ENCODE measurements at places on chromosomes 7 and 10. TPM values are rescaled to one million over a fixed set of nuclear protein-coding genes. Genes with fewer than 3 reads are reported as not detected.

RAMP3 gene
- total RNA-seq = 0.31 TPM

SORCS1 gene
- 1.00 TPM for total RNA-seq

UPK3B gene
- total RNA-seq = 0.07 TPM

MAD1L1 gene
- total RNA-seq = 44.7 TPM

CCDC172 gene
- 1.0 TPM for total RNA-seq

TLX1 gene
- total RNA-seq = 0.11 TPM

BMI1 gene
- 1.3 TPM for total RNA-seq
